RPMI8226 (cell line): ENCODE measurements at places on chromosomes 3 and 15.

- DNase-seq: no peak
These were observed 90.8 kb downstream of the OXNAD1 start for GRCh38 chr3:16355828-16356227.

DNA sequence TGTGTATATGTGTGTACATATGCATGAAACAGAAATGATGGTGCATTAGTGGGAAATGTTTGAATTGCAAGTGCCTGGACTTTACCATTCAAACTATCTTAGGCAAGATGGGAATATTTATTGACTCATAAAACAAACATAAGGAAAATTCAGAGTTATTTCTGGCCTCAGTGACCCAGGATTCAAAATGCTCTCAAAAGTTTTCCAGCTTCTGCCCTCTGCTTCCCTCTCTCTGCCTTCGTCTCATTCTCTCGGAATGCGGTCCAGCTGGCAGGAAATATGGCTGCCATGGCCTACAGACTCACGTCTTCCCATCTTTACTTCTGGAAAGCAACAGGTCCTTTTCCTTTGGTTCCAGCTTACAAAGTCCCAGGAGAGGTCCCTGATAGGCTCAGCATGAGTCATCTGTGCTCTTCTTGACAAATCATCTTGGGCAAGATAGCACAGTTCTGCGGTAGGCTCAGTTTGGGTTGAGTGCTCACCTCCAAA lies 8.7 kb upstream of the ZNF774 start:
- DNase-seq: no peak

- no peak for DNase-seq
These were observed 105.4 kb upstream of the ANKRD28 start for GRCh38 chr3:15903164-15903563.

DNA sequence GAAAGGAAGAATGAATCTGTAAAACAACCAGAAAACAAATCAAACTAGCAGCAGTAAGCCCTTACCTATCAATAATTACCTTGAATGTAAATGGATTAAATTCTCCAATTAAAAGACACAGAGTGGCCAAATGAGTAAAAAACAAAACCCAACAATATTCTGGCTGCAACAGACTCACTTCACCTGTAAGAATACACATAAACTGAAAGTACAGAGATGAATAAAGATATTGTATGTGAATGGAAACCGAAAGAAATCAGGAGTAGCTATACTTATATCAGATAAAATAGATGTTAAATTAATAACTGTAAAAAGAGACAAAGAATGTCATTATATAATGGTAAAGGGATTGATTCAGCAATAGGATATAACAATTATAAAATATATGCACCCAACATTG lies 514.5 kb upstream of the DPPA4 start:
- no peak for DNase-seq

- DNase-seq: no peak
These were observed 15.0 kb downstream of the PDIA5 start for GRCh38 chr3:123081718-123082369.
